ENCODE measurements at places on chromosomes 16 and 17.

DNA sequence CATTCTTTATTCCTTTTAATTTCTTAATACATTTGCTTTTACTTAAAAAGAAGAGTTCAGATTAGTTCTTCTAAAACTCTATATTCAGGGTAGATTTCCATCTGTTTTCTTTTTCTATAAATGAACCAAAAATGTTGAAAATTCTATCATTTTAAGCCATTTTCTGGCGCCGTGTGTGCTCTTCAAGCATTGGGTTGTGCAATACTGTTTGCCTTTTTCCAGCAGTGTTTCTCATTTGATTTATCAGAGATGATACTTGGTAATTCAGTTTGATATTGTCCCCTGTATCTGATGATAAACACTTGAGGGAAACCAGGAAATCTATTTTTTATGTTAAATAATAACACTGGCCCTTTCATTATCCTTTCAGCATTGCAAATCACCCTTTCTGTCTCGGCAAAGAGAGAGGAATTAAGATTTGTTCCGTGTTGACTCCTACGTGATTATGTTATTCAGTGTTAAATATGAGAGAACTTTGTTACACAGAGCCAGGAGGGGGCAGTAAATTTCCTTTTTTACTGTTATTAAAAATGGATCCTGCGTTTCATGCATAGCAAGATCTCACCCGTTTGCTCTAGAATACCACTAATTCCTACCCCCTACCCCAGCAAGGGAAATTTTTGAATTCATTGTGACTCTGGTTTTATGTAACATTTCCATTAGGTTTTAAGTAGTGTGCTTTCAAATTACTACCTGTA is 606.9 kb upstream of the RBFOX1 start:
- no peak for DNase-seq

GRCh38 chr17:2138761-2139160 is 83.9 kb downstream of the HIC1 start:
- no peak for DNase-seq

DNA sequence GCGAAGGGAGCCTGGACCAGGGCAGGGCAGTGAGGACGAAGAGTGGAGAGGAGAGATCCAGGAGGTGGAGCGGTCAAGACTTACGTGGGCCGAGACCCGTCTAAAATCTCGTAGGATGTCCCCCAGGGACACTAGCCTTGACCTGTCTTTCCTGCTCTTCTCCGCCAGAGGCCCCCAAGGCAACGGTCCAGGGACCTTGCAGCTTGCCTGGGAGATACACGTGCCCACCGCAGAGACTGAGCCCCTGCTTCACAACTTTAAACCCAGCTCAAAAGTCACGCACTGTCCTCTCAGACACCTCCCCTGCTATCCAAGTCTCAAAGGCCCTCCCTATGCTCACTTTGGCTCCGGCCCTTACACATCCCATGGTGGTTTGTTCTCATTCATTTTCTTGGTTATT is 9.4 kb downstream of the TIGD7 start:
- DNase-seq: no peak

DNA sequence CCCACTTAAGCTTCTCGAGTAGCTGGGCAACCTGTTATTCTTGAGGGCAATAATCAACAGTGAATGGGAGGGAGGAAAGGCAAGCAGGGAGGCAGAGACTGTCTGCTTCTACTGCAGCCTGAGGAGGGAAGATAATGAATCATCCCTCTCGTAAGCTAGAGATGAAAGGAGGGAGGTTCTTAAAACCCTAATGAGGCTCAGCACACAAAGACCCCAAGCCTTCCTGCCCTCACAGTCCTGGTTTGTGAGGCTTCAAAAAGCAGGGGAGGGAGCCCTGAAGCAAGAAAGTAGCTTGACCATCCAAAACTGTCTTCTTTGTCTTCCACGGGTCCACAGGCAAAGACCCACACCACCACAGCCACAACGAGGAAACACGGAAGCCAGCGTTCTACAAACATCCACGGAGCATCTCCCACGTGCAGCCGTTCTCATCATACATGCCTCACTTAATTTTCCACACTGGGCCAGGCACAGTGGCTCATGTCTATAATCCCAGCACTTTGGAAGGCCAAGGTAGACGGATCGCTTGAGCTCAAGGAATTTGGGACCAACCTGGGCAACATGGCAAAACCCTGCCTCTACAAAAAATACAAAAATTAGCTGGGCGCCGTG is 1.8 kb downstream of the PIK3R5 start:
- DNase-seq: no peak

DNA sequence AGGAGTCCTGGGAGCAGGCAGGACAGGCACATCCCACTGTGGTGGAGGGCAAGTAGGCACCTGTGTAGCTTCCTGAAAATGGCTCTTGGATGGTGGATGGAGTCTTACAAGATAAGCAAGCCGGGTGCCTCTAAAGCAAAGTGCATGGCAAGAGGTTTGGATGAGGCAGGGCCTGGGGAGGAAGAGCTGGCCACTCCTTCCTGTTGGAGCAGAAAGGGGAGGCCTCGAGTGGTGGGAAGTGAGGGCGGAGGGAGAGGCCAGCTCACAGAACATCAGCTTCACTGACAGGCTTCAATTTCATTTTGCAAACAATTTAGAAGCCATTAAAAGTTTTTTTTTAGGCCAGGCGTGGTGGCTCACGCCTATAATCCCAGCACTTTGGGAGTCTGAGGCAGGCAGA is 31.0 kb downstream of the CD300A start:
- DNase-seq: no peak
